CD4-positive, alpha-beta T cell treated with Interleukin-4 for 4 hours (primary cell): ENCODE measurements at places on chromosomes 7 and 10.

DNA sequence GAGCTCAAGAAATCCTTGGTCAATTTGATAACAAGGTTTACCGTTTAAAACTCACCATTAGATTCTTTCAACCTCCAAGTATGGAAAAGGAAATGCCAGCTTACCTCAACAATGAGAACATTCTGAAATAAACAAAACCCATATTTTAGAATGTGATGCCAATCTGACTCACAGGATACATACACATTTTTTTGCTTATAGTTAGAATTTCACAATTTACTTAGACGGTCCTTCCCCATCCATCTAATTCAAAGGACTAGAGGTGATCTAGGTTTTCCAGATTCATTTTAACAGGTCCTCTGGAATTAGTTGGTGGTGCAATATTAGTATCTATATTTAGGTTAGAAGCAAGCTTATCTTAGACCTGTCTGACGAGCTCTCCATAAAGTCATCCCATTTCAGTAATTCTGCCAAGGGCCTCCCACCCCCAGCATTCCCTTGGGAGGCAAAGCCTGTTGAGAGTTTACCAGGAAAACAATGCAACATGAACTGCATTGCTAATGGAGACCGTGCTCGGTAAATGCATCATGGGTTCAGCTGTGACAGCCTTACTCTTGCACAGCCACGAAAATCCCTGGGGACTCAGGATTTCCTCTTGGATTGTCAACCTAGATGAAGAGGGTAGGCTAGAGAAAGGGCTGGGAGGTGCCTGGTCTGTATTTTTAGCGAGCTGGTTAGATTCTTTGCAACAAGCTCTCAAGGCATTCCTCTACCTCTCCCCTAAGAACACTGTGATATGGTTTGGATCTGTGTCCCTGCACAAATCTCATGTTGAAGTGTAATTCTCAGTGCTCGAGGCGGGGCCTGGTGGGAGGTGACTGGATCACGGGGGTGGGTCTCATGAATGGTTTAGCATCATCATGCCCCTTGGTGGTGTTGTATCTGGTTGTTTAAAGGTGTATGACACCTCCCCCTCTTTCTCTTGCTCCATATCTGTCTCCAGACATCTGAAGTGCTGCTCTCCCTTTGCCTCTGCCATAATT lies 93.8 kb downstream of the PRTFDC1 start:
- DNase-seq = no peak

DNA sequence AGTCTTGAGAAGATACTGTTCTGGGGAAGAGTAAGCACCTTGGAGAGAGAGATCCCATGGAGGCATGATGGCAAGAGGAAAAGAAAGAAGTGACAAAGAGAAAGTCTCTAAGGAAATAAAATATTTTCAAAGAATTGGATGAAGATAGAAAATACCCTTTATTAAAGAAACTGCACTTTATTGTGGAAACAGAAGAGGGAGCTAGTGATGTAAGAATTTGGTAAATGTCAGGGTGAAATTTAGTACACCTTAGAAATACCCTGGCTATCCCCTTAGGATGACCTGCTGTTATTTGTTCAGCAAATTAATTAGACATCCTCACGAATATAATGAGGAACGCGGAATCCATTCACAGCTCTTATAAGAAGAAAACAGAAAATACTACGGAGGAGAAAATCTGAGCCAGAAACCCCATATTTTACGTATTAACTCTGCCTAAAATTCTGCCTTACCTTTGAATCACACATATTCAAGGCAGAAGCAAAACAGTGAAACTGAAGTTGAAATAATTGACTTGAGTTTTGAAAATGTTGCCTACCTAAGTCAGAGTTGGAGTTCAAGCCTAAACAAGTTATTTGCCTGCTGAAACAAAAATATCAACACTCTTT lies 90.7 kb downstream of the TFPI2 start:
- no peak for DNase-seq

DNA sequence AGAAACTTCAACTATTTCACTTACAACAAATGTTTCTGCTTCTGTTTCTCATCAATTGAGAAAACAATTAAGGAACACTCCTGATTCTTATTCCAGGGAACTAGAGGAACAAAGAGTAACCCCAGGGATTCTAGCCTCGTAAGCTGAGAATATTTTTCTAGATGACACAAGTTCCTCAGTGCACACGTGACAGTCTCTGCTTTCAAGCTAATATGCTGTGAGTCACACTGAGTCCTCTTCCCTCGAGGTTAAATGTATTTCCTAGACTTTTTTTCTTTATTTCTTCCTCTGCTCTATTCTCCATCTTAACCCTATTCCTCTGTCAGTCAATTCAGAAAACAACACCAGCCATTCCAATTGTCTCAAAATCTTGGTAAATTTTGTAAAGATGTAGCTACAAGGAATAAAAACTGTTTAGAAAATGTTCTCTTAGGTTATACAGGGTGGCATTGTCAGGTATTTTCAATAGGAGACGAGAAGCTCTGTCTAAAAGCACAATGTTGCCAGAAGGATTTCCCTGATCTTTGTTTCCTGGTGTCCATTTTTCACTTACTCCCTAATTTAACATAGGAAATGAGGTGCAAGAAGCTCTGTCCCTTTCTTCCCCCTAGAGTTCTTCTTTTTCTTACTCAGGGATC lies 5.8 kb upstream of the C1GALT1 start:
- DNase-seq = no peak

- no peak for DNase-seq
These were observed 239.2 kb upstream of the ZMIZ1 start for GRCh38 chr10:78829565-78829964.
